ENCODE measurements at places on chromosomes 16 and 17. TPM values are rescaled to one million over a fixed set of nuclear protein-coding genes. Genes with fewer than 3 reads are reported as not detected.

Gene SLFN11
- 13.0 TPM for polyA plus RNA-seq

Gene CALB2
- polyA plus RNA-seq, result 0.02 TPM

Gene C16orf95
- 2.3 TPM for polyA plus RNA-seq

Gene ZACN
- polyA plus RNA-seq, result 1.4 TPM

Gene SCARF1
- 24.5 TPM for polyA plus RNA-seq

Gene PRAC2
- polyA plus RNA-seq, result not detected

Gene ALOX15
- polyA plus RNA-seq, result 3.3 TPM

Gene HOXB5
- polyA plus RNA-seq, result 1.8 TPM

Gene SMPD3
- polyA plus RNA-seq, result 3.5 TPM

Gene UNC13D
- 85.2 TPM for polyA plus RNA-seq

Gene RNF43
- polyA plus RNA-seq, result 3.7 TPM

Gene PIPOX
- 0.27 TPM for polyA plus RNA-seq

Gene YBX2
- polyA plus RNA-seq, result 0.03 TPM

Gene CLDN7
- 199 TPM for polyA plus RNA-seq

Gene YPEL2
- polyA plus RNA-seq, result 8.5 TPM

Gene CCDC144A
- 0.96 TPM for polyA plus RNA-seq

Gene TEN1
- 33.5 TPM for polyA plus RNA-seq

Gene OSGIN1
- polyA plus RNA-seq, result 17.9 TPM

Gene CDK3
- polyA plus RNA-seq, result 7.3 TPM

Gene B4GALNT2
- polyA plus RNA-seq, result 0.08 TPM

Gene RCVRN
- polyA plus RNA-seq, result 0.09 TPM

Gene FTO
- 12.2 TPM for polyA plus RNA-seq

Gene CTRL
- 1.0 TPM for polyA plus RNA-seq

Gene ELP5
- 34.0 TPM for polyA plus RNA-seq

All from lung (tissue), 17 donors.